MM.1S (cell line): ENCODE measurements at places on chromosomes 7 and 10.

GRCh38 chr7:152486968-152487367 is 51.2 kb upstream of the KMT2C start:
- no peak for DNase-seq

DNA sequence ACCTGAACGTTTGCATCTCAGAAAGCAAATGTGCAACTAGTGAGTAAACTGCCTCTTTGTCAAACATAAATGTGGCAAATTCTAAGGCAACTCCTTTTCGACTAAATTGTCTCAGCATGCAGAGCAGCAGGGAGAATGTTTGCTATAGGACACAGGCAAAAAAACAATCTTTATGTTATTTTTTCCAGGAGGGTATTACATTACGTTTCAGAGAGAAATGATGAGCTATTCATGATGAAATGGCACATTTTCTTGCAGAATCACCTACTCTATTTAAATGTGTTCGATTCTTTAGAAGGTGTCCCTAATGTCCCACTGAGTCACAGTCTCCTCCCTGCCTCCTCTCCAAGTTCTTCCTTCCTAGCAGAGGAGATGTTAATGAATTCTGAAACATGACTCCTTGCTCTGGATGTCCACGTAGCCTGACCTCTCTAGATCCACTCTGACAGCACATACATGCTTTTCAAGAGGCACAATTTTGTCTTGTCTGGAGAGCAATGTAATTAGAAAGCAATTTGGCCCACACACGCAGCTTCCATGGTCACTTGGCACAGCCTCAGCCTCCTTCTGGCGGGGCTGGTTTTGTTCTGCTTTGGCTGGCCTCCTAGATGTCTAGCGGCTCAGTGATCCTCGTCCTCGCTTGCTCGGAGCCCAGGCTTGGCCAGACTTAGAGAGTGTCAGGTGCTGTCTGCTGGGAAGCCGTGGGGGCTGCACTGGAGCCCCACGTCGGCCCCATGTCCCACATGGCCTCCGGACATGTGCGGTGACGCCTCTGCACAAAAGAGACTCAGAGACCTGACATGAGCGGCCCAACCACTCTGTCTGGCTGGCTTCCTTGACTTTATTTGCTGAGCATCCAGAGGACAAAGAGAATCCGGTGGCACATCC is 125.7 kb upstream of the ZNF438 start:
- DNase-seq = no peak

GRCh38 chr7:73519867-73520672 is 2.0 kb downstream of the BAZ1B start:
- DNase-seq = peak; percentile 25

GRCh38 chr7:4434306-4434705 is 247.8 kb upstream of the FOXK1 start:
- DNase-seq = no peak

- DNase-seq = no peak
These were observed 82.4 kb upstream of the PODXL start for GRCh38 chr7:131638641-131639430.

DNA sequence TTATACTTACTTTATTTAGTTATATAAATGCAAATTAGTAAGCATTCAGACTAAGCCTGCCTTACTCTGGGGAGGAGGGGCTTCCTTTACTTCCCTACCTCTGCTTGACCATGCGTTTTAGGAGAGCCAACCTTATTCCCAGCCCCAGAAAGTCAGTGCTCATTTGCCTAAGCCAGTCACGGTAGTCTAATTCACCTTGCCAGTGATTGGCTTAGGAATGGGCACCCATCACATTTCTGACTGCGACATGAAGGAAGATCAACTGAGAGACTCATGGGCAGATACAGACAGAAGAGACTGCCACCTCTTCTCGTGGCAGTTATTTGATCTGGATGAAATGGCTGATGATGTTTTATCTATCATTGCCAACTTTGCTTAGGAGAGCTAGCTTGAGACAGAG is 29.5 kb downstream of the RPA3 start:
- DNase-seq = no peak

DNA sequence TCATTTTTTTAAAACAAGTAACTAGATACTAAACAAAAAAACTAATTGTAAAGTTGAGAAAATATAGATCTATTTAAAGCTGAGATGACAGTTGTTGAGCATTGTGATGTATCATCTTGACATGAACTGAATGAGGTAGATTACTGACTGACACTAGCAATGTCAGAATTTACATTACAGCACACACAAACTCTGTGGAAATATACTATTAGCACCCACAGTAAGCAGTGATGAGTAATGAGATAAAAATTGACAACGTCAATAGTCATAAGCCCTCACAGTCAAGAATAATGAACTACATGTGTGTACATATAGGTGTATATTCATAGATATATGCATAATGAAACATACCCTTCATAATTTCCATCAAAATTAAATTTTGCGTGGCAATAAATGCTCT is 368.4 kb downstream of the TFEC start:
- DNase-seq = no peak

- DNase-seq = no peak
These were observed 167.4 kb downstream of the SKAP2 start for GRCh38 chr7:26696978-26697377.

GRCh38 chr7:36407636-36408550 is 18.2 kb downstream of the ANLN start:
- no peak for DNase-seq

DNA sequence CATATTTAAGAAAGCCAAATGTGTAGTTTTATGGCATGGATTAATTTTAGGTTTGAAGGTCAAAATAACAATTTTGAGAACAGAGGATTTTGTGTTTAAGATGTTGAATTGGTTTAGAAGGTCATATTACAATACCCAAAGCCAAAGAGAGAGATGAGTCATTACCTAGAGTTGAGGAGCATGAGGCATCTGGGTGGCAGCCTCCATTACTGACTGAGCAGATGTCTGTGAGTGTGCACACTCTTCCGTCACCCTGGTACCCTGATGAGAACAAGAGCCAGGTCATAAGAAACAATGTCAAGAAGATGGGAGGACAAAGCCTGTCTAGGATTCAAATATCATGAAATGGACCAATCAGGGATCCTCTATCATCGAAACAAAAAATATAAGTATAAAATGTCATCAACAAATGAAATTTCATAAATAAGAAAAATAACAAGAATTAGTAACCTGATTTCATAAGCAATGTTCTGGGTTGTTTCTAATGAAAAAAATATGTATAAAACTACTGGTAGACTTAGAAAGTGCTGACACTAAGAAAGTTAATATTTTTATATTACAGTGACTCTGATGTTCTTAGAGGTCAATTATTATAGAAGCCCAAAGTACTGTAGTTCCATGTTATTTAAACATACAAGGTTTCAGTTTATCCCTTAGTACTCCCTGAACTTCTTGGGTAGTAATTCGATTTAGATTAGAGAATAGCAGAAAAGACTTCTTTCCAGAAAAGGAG is 20.0 kb downstream of the CUBN start:
- no peak for DNase-seq

DNA sequence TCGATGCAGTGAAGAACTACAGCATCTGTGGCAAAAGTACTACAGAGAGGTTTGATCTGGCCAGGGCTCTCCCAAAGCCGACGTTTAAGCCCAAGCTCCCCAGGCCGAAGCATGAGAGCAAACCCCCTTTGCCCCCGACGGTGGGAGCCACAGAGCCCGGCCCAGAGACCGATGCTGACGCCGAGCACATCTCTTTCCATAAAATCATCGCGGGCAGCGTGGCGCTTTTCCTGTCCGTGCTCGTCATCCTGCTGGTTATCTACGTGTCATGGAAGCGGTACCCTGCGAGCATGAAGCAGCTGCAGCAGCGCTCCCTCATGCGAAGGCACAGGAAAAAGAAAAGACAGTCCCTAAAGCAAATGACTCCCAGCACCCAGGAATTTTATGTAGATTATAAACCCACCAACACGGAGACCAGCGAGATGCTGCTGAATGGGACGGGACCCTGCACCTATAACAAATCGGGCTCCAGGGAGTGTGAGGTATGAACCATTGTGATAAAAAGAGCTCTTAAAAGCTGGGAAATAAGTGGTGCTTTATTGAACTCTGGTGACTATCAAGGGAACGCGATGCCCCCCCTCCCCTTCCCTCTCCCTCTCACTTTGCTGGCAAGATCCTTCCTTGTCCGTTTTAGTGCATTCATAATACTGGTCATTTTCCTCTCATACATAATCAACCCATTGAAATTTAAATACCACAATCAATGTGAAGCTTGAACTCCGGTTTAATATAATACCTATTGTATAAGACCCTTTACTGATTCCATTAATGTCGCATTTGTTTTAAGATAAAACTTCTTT is 2.3 kb downstream of the LRRTM3 start:
- no peak for DNase-seq

DNA sequence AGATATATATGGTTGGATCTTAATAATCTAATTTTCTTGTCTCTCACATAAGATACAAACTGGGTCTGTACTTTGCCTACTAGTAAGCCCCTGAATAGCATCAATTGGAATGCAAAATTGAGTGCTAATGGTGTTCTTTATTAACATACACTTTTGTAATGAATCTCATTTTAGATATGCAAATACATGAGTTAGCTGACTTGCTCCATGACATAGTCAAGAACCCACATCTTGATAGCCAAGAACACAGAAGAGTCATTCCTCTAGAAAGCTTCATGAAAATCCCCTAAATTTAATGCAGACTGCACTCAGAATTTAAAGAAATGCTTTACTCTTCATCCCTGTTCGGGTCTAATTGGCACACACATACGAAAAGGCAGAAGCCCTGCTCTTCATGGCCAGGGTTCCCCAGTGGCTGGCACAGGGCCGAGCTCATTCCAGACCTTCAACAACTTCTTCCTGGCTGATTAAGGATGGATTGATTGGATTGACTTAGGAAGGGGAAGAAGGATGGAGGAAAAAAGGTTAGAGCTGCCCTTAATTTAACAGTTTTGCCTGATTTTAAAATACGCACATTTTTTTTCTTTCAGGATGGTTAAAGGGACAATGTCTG is 431.1 kb upstream of the KLF6 start:
- no peak for DNase-seq

DNA sequence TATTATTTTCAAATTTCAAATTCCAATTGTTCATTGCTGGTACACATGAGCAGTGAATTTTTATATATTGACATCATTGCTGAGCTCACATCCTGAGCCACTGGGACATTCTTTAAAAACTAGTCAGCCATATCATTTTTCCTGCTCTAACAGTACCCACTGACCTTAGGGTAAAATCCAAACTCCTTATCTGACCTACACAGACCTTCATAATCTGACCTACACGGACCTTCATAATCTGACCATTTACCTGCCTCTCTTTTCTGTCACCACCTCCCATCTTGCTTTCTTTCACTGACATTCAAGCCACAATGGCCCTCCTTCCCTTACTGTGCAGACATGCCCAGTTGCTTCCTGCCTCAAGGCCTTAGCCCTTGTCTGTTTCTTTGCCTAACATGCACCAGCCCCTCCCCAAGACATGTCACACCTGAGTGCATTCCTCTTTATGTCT is 16.1 kb upstream of the CUZD1 start:
- DNase-seq = no peak

DNA sequence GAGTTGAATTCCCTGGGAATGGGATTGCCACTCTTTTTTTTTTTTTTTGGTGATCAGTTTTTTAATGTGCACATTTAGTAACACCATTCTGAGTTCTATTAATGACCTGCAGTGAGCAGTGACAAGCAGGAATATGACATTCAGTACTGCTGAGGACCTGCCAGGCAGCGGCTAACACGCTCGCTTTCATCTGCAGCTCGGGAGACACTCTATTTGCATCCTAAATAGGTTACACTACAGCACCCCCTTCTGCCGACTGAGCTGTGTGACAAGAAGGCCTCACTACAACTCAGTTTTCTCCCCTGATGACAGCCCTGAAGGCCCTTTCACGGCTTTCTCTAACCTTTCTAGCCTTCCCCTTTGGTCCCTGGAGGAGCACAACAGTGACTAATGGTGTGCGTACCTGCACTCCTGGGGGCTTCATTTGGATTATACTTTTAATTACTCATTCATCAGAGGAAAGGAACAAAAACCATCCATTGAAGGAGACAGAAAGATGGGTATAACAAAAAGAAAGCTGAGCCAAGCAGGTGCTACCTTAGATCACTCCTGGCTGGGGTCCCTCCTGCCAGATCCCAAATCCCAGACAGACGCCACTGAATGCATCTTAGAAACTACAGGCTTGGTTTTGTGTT is 872.4 kb downstream of the LRMDA start:
- DNase-seq = peak; percentile 11

DNA sequence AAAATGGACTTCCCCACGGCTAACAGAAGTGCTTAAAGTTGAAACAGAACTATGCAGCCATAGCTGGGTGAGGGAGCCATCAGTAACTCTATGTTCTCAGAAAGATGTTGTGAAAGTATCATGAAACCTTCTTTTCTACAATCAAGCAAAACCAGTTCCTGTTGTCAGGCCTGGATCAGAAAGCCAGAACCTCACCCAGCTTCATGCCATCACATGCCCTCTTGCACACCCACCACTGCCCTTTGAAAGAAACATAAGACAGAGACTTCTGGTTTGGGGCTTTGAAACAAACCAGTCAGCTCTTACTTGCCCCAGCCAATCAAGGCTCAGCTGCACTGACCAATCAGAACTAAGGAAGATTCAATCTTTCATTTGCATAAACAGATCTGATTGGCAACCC is 230.8 kb upstream of the FERD3L start:
- no peak for DNase-seq

- no peak for DNase-seq
These were observed 204.7 kb downstream of the NXPH1 start for GRCh38 chr7:8638076-8638475.

GRCh38 chr7:144641389-144642044 is 194.3 kb downstream of the TPK1 start:
- DNase-seq = no peak

DNA sequence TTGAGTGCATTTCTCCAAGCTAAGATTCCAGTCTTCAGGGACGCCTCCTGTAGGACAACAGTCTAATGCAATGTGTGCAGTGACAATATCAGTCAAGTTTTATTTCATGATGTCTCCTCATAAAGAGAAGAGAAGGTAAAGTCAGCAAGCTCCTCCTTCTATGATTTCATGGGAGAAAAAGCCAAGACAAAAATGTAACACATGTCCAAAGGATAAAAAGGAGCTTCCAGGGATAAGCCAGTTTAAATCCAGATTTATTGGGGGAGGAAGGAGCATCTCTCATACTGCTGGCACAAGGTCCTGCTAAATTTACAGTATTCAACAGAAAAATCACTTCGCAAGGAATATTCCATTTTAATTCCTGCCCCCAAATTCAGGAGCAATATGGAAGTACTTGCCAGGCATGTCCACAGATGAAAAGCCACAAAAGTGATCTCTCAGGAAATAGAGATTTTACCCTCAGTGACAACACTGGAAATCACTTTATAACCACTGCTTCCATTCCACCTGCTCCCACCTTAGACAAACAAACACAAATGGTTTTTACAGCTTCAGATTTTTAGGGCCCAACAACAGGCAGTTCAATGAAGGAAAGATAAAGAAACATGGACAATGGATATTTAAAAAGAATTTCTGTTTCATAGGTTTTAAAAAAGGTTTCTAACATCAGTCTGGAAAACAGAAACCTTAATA is 677.5 kb upstream of the C7orf33 start:
- no peak for DNase-seq
